ENCODE measurements at places on chromosomes 6 and 20.

- DNase-seq, result no peak
Measured at GRCh38 chr6:56526860-56527544, 115.7 kb downstream of the DST start.

- DNase-seq, result no peak
Measured at GRCh38 chr6:122020588-122021264, 378.7 kb upstream of the HSF2 start.

GRCh38 chr20:33482581-33482980 is 7.3 kb upstream of the CBFA2T2 start:
- DNase-seq, result no peak

DNA sequence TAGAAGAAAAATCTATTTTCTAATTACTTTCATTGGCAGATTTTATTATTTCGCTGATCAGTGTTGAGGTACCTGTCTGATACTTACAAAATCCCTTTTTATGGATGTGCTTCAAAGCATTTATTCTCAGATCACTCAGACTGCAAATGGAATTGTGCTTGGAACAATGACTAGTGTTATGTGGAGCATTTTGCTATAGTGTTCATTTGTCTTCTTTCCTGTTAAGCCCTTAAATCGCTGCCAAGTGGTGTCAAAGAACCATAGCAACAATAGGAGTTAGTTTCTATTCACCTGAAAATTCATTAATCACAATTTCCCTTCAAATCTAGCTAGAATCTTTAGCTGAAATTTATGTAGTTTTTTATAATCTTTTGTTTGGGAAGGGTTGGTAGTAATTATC is 29.8 kb downstream of the SMPDL3A start:
- no peak for DNase-seq

- DNase-seq, result no peak
Measured at GRCh38 chr6:158686791-158687381, 37.0 kb downstream of the SYTL3 start.

All from AG20443 (cell line).